ENCODE measurements at places on chromosomes 3 and 15.

DNA sequence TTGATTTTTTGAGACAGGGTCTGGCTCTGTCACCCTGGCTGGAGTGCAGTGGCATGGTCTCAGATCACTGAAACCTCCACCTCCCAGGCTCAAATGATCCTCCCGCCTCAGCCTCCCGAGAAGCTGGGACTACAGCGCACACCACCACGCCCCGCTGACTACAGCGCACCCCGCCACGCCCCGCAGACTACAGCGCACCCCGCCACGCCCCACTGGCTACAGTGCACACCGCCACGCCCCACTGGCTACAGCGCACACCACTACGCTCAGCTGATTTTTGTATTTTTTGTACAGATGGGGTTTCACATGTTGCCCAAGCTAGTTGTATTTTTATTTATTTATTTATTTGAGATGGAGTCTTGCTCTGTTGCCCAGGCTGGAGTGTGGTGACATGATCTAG lies 35.6 kb downstream of the SLC51A start:
- no peak for DNase-seq

- DNase-seq = no peak
Observed at GRCh38 chr3:492586-493316, 296.2 kb downstream of the CHL1 start.

- DNase-seq = no peak
Observed at GRCh38 chr15:34147371-34148140, 45.7 kb downstream of the PGBD4 start.

DNA sequence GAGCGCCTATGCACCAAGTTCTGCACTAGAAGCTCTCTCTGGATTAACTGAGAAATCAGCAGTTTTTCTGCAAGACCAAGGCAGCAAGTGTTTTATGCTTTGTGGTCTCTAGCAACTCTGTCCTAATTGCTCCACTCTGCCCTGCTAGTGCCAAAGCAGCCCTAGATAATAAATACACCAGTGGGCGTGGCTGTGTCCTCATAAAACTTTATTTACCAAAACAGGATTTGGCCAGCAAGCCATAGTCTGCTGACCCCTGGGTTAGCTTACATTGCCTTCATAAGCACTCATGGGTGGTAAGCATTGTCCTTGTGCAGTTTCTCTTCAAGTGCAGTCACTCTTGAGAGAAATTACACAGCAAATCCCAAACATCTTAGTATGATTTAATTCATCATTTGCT lies 30.7 kb upstream of the SLC24A5 start:
- DNase-seq = no peak

DNA sequence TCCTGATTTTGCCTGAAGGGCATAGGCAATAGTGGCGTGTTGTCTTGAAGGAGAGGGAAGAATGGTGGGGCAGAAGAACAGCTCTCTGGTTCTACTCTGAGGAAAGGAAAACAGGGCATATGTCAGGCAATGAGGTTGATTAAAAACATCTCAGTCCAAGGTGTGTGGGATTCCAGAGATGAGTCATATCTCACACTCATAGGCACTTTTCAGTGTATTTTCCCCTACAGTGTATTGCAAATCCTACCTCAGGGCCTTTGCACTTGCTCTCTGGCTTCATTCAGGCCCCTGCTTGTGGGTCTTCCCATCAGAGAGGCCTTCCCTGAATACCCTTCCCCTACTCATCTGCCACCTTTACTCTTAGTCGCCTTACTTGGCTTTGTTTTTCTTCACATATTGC lies 107.8 kb downstream of the SLCO3A1 start:
- no peak for DNase-seq

- no peak for DNase-seq
Observed at GRCh38 chr15:37638116-37638515, 296.3 kb upstream of the TMCO5A start.

- no peak for DNase-seq
Observed at GRCh38 chr3:9067352-9067975, 104.2 kb upstream of the RAD18 start.
